Activated CD4-positive, alpha-beta T cell treated with anti-CD3 and anti-CD28 coated beads, Interleukin-10, Interleukin-2, amounts not matched to agents 100 ng/mL and 50 ng/mL, durations not matched to agents 16 hours and 8 hours (primary cell): ENCODE measurements at places on chromosomes 12 and 14.

DNA sequence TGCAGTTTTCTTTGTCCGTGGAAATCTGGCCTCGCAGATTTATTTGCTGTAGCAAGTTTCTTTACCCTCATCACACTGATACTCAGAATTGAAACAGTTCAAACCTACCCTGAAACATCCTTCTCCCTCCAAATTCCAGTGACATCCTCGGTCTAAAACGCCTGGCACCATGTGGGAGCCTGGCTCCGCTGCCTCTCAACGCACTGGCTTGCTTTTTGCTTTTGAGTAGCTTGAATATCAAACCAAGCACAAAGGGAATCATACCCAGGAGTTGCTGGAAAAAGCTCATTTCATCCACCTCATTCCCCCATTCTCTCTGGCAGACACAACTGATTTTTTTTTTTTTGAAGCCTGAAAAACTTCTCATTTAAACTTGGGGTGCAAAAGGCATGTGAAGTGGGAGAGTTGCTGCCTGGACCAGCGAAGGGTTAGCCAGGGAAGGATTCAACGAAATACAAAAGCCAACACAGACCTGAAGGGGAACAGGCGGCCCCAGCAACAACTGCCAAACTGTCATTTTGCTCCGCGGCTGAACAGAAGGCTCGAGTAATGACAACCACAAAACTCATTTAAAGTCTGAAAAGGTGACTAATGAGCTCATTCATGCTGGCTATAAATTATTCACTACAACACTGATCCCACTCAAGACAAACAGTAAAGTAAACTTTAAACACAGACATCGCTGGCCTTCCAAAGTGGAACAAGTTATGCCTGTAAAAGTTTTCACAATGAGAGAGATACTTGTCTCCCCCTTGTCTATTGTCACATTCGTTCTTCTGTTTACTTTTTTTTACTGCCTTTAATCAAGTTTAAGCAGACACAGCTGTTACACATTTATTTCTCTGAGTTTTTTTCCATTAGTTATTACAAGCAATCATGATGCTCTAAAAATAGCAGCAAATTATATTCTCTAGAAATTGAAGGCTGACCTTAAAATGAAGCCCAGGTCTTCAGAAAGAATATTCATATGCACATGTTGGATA lies 12.5 kb upstream of the FOXN3 start:
- peak; percentile 87 for DNase-seq

GRCh38 chr12:118319627-118320026 lies 53.1 kb downstream of the TAOK3 start:
- no peak for DNase-seq

DNA sequence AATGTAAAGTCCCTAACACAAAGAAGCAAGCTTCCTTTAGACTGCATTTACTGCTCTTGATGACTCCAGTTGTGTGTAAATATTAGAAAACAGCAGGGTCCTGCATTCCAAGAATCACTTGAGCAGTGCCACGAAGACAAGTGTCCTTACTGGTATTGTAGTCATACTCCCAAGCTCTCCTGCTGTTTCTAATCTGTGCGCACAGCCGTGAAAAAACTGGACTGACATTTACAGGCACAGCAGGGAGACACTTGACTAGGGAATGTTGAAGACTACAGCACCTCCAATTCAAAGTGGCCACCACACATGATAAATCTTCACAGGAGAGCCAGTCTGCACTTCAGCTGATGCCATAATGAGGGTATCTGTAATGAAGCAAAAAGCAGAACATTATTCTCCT lies 91.4 kb downstream of the VRK1 start:
- DNase-seq: no peak

- DNase-seq: no peak
These were observed 251.5 kb downstream of the FOXN3 start for GRCh38 chr14:89165189-89166181.

- DNase-seq: no peak
These were observed 170.1 kb upstream of the RTL1 start for GRCh38 chr14:101073598-101073965.

- DNase-seq: no peak
These were observed 166.7 kb downstream of the SLC38A4 start for GRCh38 chr12:46659032-46659650.

- no peak for DNase-seq
These were observed 17.1 kb downstream of the FICD start for GRCh38 chr12:108531929-108532848.

GRCh38 chr14:80535171-80535570 lies 323.9 kb upstream of the DIO2 start:
- no peak for DNase-seq

GRCh38 chr14:36805131-36805559 lies 143.5 kb downstream of the PAX9 start:
- no peak for DNase-seq

DNA sequence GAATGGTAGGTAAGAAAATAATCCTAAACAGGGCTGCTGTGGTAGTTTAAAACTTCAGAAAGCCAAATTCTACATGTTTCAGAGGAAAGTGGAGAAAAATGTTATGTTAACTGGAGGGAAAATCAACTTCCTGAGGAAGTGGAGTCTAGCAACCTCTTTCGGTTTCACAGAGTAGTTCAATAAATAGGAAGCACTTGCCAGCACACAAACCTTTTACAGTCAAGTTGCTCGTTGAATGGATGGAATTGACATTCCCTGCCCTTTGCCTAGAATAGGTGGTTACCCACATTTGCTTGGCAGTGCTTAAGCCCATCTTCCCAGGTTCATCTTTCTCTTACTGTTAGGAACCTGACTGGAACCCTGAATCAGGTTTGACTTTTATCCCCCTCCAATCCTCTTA lies 15.9 kb downstream of the ANKRD13A start:
- DNase-seq: no peak

DNA sequence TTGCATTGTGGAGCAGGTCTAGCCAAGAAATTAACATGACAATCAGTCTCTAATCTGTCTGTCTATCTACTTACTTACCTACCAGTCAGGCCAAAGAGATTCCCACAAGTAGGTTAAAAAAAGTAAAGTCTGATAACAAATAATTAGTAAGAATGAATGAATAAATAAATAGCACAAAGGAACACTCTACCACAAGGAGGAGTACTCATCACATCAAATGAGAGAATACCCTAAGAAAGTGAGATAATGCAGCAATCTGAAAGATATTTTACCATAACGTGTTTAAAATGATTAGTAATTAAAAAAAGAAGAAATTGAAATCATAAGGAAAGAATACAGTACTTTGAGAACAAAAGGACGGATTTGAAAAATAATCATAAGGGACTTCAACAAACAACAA lies 187.2 kb downstream of the SYNE2 start:
- no peak for DNase-seq

DNA sequence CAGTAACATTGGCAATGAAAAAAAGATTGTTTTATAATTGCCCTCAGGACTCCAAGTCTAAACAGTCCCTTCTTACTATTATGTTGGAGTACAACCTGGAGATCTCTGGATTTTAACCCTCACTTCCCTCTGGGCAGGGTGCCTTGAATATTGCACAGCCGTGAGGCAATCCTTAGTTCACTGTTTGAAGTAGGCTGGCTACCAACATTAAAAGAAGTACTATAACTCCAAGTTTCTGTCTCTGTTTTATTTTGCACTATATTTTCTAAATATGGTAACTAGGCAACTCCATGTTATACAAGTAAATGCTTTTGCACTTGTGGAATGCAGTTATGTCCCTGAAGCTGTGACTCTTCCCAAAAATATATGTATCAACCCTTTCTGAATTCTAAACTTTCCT lies 490.7 kb downstream of the EGLN3 start:
- DNase-seq: no peak

DNA sequence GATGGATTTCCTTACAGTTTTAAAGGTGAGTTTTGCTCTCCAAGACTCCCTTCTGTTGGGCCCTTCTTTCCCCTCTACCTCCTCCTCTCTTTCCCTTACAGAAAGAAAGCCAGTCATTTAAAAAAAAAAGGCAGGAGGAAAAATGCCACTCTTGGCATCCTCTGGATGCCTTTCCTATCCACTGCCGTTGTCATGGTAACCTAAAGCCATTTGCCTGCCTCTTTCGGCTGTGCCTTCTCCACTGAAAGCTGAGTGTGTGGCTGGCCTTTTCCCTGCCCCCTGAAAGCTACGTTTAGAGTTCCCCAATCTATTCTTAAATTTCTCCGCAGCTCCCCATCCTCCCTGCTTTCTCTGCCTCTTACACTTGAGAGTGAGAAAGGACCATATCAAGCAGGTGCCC lies 67.1 kb downstream of the TUNAR start:
- no peak for DNase-seq

GRCh38 chr12:100767371-100767770 lies 27.2 kb upstream of the ANO4 start:
- DNase-seq: no peak

DNA sequence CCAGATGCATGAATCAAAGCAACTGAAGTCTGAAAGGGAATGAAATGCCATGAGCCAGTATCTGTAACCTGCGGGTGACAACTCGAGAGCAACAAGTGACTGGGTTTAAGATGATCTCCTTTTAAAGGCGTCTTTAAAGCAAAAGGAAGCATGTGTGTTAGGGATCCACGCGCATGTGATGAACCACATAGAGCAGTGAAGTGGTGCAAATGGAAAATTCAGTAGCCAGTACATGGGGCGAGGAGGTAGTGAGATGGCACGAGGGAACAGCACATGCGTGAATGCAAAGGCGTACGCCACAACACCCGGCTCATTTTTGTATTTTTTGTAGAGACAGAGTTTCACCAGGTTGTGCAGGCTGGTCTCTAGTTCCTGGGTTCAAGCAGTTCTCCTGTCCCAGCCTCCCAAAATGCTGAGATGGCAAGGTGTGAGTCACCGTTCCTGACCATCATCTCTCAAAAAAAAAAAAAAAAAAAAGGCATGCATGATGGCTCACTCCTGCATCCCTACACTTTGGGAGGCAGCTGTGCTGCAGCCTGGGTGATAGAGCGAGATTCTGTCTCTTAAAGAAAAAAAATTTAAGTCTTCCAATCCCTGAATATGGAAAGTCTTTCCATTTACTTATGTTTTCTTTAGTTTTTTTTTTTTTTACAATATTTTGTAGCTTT lies 24.6 kb upstream of the BCL7A start:
- DNase-seq: no peak

GRCh38 chr14:103657471-103657870 lies 28.5 kb downstream of the KLC1 start:
- DNase-seq: no peak

- DNase-seq: no peak
These were observed 973.3 kb downstream of the BCL11B start for GRCh38 chr14:98298481-98299244.

DNA sequence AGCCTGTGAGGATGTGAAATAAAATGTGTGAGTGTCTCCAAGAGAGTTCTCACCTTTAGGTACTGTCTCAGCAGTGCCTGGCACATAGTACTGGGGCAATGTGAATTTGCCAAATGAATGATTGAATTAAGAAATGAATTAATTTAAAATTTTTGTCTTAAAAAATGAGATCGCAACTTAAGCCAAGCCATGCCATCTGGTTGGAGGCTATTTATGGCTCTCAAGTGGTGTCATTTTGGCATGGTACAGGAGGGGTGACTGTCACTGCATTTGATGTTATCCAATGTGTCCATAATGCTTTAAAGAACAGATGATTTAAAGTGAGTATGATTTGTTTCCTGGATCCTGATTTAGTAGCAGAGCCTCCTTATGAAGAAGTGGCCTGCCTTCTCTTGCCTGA lies 80.3 kb downstream of the SRGAP1 start:
- DNase-seq: no peak

DNA sequence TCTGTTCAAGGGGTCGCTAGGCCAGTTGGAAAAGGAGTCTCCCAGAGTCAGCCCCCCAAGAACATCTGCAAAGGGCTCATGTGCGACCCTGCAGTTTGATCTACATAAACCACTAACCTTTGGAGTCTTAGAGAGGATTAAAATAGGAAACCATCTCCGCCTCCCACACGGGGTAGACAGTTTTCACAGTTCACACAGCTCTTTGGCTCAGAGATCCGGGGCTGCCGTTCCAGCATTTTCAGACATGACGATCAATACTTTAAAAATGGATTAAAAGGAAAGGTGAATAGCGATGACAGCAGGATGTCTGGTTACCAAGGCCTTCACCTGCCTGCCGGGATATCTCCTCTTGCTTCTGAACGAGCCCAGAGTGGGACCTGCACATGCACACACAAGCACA lies 59.8 kb upstream of the BCL11B start:
- no peak for DNase-seq

DNA sequence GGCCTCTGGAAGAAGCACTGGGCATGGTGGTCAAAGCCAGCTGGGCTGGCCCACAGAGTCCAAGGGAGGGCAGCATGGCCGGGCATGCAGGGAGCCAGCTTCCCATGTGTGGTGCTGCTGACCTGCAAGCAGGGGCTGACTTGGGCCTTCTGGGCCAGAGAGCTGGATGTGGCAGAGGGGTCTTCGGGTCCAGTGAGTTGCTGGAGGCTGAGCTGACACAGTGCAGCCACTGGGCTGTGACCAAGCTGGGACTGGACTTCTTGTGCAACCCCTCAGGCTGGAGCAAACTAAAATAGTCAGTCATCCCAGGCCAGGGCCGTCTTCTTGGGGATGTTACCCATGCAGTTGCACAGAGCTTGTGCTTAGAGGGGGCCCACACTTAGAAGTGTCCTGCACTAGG lies 7.3 kb upstream of the RIN3 start:
- DNase-seq: no peak

DNA sequence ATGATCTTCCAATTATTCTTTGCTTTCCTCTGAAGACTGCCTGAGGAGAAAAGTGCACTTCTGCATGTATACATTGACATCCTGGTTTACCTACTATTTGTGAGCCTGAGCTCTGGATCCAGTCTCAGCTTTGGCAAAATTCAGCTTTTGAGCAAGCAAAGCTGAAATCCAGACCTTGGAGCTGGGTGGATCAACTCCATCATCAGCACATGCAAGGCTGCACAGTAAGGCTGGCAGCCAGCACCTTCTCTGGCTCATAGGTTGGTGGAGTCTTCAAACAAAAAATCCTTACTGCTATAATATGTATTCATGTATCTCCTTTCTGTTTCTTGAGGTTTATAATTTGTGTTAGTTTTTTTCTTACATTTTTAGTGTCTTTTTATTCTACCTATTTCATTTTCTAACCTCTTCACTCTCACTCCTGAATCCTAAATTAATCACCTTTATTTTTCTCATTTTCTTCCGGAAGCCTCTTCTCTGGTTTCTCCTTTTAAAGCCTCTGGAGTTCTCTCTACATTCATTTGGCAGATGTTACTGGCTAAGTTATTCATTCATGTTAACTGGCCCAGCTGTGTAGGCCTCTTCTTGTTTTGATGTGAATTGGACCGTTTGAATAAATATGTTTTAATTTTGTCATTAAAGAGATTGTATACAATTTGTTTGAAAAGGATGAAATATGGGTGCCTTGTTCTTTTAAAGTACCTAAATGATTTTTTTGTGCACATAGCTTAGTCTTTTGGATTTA lies 224.8 kb downstream of the DACT1 start:
- no peak for DNase-seq

- DNase-seq: no peak
These were observed 15.0 kb upstream of the KCNMB4 start for GRCh38 chr12:70351076-70351475.

GRCh38 chr12:52819731-52820510 lies 6.0 kb upstream of the KRT4 start:
- no peak for DNase-seq

- no peak for DNase-seq
These were observed 4.5 kb upstream of the TNFRSF1A start for GRCh38 chr12:6346235-6346832.

GRCh38 chr12:12378616-12379015 lies 21.7 kb downstream of the BORCS5 start:
- DNase-seq: peak; percentile 25
